WTC11 (cell line): ENCODE measurements at places on chromosomes 5 and 9. TPM values are rescaled to one million over a fixed set of nuclear protein-coding genes. Genes with fewer than 3 reads are reported as not detected.

The ADCY2 gene
- total RNA-seq, result 142 to 165 TPM (median 154 TPM) in 3 replicates

DNA sequence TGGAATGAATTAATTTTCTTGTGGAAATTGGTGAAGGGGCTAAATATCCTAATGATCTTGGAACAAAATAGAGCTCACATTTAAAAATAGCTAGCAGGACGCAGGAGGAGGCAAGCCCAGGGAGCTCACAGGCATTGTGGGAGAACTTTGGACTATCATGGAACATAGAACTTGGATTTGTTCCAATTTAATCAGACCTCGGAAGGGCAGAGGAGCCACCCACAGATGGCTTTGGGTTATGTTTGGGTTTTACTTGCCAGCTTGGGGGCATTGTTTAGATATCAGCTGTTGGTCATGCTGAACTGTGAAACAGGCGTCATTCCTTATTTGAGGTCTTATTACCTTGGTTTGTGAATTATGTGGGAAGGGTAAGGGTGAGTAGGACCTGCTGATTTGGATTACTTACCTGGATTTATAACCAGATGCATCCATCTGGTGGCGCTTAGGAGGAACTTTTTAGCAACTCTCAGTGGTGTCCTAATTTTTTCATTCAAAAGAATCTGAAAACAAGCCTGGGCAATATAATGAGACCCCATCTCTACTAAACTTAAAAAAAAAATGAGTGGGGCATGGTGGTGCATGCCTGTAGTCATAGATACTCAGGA lies 14.1 kb upstream of the PTGR1 start:
- 0 out of 2 replicates have a peak, but pooled peaks cover 2% of the 10 kb centered on the region for H3K36me3 ChIP-seq
- H3K4me3 ChIP-seq, result no peak overlapping the region
- no peak for DNase-seq
- no peaks in the 10 kb centered on the region for H3K27me3 ChIP-seq

The CCL28 gene
- total RNA-seq, result 1.4 to 2.2 TPM (median 1.9 TPM) in 3 replicates

DNA sequence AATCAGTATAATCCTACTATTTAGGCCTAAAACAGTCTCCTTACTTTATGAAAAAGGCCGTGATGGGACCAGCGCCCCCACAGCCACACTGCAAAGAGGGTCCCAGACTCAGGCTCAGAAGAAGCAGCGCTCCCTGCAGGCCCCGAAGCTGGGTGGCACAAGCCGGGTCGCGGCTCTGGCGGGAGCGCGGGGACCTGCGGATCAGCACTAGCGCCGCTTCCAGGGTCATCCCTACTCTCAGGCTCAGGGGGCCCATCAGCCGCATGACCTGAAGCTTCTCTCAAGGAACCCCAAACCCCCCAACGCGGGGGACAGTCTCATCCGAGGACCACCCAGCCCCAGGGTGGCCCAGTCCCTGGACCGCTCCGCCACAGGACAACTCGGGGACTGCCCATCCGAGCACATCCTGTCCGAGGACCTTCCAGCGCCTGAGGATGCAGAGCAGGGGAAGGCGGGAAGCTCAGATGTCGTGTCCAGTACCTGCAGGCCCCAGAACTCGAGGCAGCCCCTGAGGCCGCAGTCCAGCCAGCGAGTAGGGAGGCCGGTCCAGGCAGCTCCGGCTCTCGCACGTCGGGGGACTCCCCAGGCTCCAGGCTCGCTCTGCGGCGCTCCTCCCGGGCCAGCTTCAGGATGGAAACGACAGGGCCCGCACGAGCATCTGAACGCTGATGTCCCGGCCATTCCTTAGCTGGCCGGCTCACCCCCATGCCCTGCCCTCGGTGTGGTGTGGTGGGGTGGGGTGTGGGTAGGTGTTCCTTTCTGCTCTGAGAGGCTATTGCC lies 32.4 kb upstream of the CDK20 start:
- H3K4me3 ChIP-seq, result no peak overlapping the region
- peaks cover 10% of the 10 kb centered on the region; the same call in 1 of the 2 replicates for H3K4me1 ChIP-seq
- peak; percentile 26 for DNase-seq

The NOXA1 gene
- total RNA-seq, result 2.9 to 5.9 TPM (median 4.8 TPM) in 3 replicates

GRCh38 chr9:110217656-110218099 lies 9.7 kb upstream of the C9orf152 start:
- H3K36me3 ChIP-seq, result no peaks in the 10 kb centered on the region
- H3K4me3 ChIP-seq, result no peak overlapping the region
- H3K27ac ChIP-seq, result peak overlapping the region; percentile 76
- DNase-seq, result no peak

GRCh38 chr5:151312756-151313324 lies 9.3 kb upstream of the SLC36A3 start:
- peaks cover 11% of the 10 kb centered on the region for H3K4me1 ChIP-seq
- H3K27me3 ChIP-seq, result peaks cover 2% of the 10 kb centered on the region; the same call in 1 of the 2 replicates

The TXNDC8 gene
- not detected in 3 replicates for total RNA-seq

DNA sequence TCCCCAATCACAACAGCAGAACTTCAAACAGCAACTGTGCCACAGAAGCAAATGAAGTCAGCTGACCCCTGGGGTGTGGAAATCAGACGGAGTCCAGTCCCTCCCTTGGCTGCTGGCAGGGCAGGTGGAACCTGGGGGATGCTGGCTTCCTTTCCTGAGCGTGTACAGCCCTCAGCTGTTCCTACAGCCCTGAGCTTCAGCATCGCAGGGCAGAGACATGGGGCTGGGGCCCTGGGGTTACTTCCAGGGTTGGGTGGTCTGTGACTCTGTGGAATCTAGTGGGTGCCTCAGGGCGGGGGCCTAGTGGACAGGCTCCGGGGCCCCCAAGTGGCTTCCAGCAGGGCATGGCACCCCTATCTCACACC lies 7.3 kb upstream of the RXRA start:
- H3K4me3 ChIP-seq, result no peak overlapping the region
- no peaks in the 10 kb centered on the region for H3K27me3 ChIP-seq
- H3K36me3 ChIP-seq, result no peaks in the 10 kb centered on the region
- DNase-seq, result no peak
- no peak overlapping the region for H3K27ac ChIP-seq

DNA sequence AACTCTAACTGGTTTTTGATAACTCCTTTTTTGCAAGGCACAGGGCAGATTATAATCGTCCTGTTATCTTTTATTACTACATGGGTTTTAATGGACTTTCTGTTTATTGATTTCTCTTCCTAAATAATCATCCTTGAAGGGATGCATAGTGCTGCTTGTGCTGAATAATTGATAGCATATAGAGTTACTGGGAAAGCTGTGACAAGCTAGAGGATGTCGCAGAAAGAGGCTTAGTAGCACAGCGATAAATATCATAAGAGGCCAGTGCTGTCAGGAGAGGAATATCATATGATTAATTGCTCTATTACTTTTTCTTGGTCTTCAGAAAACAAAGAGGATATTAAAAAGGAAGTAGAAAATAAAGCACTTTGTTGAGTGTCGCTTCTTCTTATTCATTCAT lies 1007.1 kb upstream of the ACO1 start:
- no peak for DNase-seq
- H3K27ac ChIP-seq, result no peak overlapping the region
- no peaks in the 10 kb centered on the region for H3K36me3 ChIP-seq
- H3K27me3 ChIP-seq, result no peaks in the 10 kb centered on the region
- no peak overlapping the region for H3K4me3 ChIP-seq
- H3K4me1 ChIP-seq, result no peaks in the 10 kb centered on the region

DNA sequence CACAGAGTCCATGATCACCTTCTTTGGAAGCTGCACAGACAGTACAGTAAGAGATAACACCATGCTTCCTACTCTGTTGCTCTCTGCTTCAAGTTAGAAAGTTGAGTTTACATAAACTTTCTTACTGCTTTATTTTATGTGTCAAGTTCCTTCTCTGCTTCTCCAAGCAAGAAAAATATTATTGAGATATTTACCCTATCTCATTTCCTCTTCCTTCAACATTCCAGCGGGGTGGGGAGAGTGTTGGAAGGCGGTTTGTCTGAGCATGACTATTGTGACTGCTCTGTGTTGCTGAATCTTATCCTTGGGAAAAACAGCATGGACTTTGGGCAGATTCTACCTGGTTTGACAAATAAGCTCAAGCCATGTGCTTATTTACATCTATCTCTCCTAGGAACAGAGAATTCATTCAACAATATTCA lies 66.9 kb upstream of the EPB41L4A start:
- H3K4me3 ChIP-seq, result no peak overlapping the region
- no peaks in the 10 kb centered on the region for H3K27me3 ChIP-seq
- no peaks in the 10 kb centered on the region for H3K4me1 ChIP-seq
- DNase-seq, result no peak
- H3K27ac ChIP-seq, result no peak overlapping the region

DNA sequence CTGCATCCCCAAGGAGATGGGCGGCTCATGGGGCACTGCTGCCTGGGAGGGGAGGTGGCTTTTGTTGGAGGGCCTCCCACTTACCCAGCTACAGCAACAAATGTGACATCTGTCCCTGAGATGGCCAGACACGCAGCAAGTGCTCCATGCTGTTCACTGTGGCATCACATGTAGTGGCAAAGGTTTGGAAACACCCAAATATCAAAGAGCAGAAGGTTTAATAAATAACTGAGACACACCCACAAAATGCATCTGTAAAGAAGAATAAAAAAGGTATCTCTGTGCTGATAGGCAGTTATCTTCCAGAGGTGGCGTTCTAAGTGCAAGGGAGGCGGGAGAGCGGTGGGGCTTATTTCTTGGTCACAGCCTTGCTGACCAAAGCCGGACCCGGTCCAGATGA lies 23.3 kb upstream of the CLPTM1L start:
- no peak overlapping the region for H3K4me3 ChIP-seq
- no peaks in the 10 kb centered on the region for H3K36me3 ChIP-seq
- no peak overlapping the region for H3K27ac ChIP-seq
- no peak for DNase-seq
- H3K27me3 ChIP-seq, result peaks cover 2% of the 10 kb centered on the region; the same call in 1 of the 2 replicates
- H3K4me1 ChIP-seq, result peaks cover 12% of the 10 kb centered on the region; the same call in 1 of the 2 replicates

DNA sequence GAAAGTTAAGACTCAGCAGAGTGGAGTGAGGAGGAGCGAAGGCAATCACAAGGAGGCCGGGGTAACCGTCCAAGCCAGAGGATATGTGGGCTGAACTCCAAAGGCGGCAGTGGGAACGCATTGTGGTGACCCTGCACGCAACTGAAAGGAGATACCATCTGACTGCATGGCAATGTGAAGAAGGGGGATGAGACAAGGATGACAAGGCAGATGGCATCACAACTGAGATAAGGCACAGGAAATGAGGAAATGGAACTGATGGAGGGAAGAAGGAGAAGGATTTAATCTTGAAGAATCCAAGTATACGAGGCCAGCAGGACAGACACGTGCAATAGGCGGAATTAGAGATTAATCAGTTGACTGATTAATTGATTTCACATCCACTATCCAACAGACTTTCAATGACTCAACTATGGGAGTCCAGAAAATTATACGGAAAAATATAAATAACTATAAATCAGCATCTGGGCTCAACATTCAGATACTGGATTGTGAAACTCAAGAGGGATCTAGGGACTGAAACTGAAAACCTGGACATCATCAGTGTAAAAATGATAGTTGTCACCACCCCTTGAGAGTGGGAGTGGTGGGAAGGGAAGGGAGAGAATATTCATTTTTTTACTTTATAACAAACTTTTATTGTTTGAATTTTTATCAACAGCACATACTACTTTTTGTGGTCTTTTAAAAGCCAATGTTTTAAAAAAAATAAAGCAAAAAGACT lies 86.1 kb downstream of the ARL15 start:
- no peaks in the 10 kb centered on the region for H3K36me3 ChIP-seq
- H3K27me3 ChIP-seq, result no peaks in the 10 kb centered on the region
- no peak overlapping the region for H3K4me3 ChIP-seq
- peaks cover 12% of the 10 kb centered on the region for H3K4me1 ChIP-seq
- H3K27ac ChIP-seq, result no peak overlapping the region

GRCh38 chr5:84260140-84260539 lies 124.5 kb downstream of the EDIL3 start:
- DNase-seq, result no peak
- peaks cover 3% of the 10 kb centered on the region; the same call in 1 of the 2 replicates for H3K36me3 ChIP-seq

GRCh38 chr9:14119694-14120514 lies 194.0 kb downstream of the NFIB start:
- no peaks in the 10 kb centered on the region for H3K27me3 ChIP-seq
- DNase-seq, result no peak
- H3K4me3 ChIP-seq, result no peak overlapping the region

DNA sequence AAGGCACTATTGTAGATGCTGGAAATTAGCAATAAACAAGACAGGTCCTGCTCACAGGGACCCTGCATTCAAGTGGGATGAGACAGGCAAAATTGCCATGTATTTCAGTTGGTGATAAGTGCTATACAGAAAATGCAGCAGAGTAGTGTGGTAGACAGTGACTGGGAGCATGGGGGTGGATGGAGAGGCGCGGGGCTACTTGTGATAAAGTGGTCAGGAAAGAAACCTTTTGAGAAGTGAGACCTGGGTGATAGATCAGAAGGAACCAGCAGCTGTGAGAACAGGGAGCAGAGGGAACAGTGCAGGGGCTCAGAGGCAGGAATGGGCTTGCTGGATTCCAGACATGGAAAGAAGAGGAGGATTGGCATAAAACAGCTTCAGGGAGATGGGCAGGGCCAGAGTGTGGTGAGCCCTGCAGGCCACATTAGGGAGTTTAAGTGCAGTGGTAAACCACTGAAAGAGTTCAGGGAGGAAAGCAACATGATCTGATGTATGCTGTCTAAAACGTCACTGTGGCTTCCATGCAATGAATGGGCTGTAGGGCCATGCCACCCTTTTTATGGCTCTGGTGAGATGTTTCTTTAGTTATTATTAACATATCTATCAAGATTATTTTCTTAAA lies 7.3 kb downstream of the CRHBP start:
- no peak overlapping the region for H3K27ac ChIP-seq
- DNase-seq, result peak; percentile 13
- no peak overlapping the region for H3K4me3 ChIP-seq
- peaks cover 17% of the 10 kb centered on the region for H3K27me3 ChIP-seq

GRCh38 chr9:137639303-137640051 lies 20.7 kb downstream of the EHMT1 start:
- H3K4me1 ChIP-seq, result peaks cover 5% of the 10 kb centered on the region
- H3K27ac ChIP-seq, result peak overlapping the region; percentile 59; the same call in 1 of the 2 replicates
- peaks cover 11% of the 10 kb centered on the region for H3K36me3 ChIP-seq

DNA sequence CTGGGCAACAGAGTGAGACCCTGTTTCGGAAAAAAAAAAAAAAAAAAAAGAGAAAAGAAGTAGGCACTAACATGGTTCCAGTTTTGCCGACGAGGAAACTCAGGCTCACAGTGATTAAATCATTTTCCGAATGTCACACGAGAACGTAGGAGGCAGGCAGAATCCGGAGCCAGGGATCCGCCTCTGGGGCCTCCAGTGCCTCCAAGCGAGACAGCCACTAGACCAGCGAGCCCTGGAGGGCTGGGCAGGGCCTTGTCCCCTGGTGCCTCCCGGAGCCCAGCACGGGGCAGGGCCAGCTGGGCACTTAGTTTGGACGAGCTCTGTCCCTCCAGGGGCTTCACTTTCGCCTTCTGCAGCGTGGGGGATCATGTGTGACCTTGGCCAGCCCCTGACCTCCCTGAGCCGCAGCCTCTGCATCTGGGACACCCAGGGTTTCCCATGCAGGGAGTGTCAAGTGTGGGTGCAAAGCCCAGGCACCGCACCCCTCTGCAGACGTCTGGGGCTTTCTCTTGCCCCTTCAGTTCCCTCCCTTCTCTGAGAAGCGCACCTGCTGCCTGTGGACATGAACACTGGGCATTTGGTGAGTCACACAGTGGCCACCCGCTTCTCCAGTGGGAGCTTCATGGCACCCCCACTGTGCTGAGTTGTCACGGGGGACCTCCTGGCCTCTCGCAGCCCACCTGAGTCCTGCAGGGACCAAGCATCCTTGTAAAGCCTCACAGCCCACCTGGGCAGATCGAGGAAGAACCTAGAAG lies 80.3 kb downstream of the RXRA start:
- peaks cover 12% of the 10 kb centered on the region for H3K4me1 ChIP-seq
- peak overlapping the region; percentile 92 for H3K27ac ChIP-seq
- H3K4me3 ChIP-seq, result no peak overlapping the region
- no peaks in the 10 kb centered on the region for H3K36me3 ChIP-seq
- no peak for DNase-seq
- no peaks in the 10 kb centered on the region for H3K27me3 ChIP-seq
